Naive thymus-derived CD8-positive, alpha-beta T cell (primary cell): ENCODE measurements at places on chromosomes 3 and 15. TPM values are rescaled to one million over a fixed set of nuclear protein-coding genes. Genes with fewer than 3 reads are reported as not detected.

The UBA3 gene
- total RNA-seq: 80.1 TPM

- DNase-seq: no peak
Observed at GRCh38 chr15:63889831-63890230, 56.1 kb upstream of the HERC1 start.

GRCh38 chr3:59135096-59135495, 85.3 kb upstream of the CFAP20DC start:
- no peak for DNase-seq

The TMIE gene
- 2.2 TPM for total RNA-seq

GRCh38 chr15:49669288-49669687, 48.4 kb downstream of the DTWD1 start:
- no peak for DNase-seq

GRCh38 chr3:58296269-58296668, 9.8 kb upstream of the RPP14 start:
- no peak for DNase-seq

DNA sequence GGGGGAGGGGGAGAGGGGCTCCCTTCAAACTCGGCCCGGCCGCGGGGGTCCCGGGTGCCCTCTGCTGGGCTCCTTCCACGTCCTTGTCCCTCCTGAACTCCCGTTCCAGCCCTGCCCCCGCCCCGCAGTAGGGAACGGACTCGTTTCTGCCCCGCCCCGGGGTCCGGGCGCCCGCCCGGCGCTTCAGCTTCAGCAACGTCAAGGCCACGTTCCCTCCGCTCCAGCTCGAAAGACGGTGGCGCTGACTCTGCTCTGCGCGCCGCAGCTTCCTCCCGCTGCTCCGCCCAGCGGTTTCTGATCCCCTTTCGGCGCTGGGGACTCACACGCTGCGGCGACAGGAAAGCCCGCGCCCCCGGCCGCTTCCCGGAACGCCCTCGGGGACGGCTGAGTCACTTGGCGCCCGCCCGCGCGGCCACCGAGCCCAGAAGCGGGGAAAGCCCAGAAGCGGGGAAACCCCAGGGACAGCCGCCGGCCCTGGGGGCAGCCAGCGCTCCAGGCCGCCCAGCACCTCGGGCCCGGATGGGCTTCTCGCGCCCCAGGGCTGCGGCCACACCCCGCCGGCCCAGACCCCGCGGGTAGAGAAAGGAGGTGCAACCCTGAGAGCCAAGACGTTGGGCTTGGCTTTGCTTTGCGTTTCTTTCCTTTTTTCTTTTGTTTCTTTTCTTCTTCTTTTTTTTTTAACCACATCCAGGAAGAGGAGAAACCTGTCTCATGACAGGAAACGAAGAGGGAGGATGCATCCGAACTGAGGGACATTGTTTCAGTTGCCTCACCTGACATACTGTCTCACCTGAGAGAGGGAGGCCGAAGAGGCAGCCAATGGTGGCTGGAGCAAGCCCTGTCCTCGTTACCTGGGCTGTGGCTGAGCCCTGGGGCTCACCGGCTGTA, 28.9 kb downstream of the ARHGAP31 start:
- DNase-seq: peak; percentile 87

- no peak for DNase-seq
Observed at GRCh38 chr3:13420045-13420830, at the start of gene NUP210. Gene NUP210 (minus strand): TSS chr3:13420322. CDS start chr3:13420226, 96 bp downstream.

The C3orf85 gene
- not detected for total RNA-seq

DNA sequence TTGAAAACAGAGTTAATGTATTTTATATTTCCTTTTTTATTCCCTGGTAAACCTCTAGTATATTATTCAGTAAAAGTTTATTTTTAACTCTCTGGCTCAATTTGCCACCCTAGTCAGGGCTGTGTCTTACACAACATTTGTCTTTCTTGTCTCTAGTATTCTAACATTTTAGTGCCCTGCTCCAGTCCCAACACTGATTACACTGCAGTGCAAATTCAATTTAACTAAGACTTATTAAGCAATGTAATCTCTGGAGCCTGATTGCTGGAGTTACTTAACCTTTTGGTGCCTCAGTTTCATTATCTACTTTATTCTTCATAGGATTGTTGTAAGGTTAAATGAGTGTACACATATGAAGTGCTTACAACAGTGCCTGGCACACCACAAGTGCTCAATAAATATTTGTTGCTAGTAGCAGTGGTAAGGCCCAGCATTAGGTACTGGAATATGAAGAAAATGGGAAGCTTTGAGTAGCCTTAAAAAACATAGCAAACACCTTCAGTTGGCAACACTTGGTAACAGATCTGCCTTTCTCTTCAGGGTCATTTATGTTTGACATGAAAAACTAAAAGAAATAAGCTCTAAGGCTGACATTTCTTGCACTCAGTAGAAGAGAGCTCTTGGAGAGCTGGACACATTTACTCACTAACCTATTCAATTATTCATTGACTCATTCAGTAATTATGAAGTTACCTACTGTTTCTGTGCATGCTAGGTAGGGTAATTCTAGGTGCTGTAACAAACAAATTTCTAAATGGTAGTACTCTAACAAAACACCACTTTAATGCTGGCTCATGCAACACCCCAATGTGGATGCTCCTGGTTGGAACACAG, 364.5 kb upstream of the EPHA3 start:
- DNase-seq: no peak

- DNase-seq: no peak
Observed at GRCh38 chr3:16122661-16123060, 51.8 kb upstream of the GALNT15 start.

The CD96 gene
- 316 TPM for total RNA-seq

- no peak for DNase-seq
Observed at GRCh38 chr3:89246326-89246725, 138.9 kb downstream of the EPHA3 start.

- DNase-seq: no peak
Observed at GRCh38 chr15:67853454-67853853, 13.6 kb upstream of the RNU6-1 start.

DNA sequence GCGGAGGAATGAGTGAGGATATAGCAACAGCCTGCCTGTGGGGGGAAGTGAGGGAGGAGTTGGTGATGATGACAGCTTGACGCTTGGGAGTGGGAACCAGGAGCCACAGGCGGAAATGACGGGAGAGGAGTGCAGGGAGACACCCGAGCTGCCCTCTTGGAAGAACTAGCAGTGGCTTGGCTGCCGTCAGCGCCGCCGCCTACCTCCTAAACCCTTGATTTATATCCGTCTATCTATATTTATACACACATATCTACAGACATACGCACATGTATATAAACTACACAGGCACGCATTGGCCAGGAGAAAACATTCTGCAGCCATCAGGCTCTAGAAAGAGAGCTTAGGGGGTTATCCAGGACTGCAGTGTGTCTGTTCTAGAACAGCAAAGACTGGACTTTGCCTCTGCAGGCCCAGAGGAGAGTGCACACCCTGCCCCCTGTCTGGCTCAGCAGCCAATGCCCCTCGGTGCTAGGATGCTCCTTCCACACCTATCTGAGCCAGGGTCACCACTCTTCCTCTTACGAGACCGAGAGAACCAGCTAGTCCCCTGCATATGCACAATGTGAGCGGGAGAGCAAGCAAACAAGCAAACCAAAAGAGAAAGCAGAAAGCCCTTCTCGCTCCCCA, 45.3 kb upstream of the MAGEF1 start:
- no peak for DNase-seq

GRCh38 chr3:35383216-35383615, 256.1 kb upstream of the ARPP21 start:
- DNase-seq: no peak

DNA sequence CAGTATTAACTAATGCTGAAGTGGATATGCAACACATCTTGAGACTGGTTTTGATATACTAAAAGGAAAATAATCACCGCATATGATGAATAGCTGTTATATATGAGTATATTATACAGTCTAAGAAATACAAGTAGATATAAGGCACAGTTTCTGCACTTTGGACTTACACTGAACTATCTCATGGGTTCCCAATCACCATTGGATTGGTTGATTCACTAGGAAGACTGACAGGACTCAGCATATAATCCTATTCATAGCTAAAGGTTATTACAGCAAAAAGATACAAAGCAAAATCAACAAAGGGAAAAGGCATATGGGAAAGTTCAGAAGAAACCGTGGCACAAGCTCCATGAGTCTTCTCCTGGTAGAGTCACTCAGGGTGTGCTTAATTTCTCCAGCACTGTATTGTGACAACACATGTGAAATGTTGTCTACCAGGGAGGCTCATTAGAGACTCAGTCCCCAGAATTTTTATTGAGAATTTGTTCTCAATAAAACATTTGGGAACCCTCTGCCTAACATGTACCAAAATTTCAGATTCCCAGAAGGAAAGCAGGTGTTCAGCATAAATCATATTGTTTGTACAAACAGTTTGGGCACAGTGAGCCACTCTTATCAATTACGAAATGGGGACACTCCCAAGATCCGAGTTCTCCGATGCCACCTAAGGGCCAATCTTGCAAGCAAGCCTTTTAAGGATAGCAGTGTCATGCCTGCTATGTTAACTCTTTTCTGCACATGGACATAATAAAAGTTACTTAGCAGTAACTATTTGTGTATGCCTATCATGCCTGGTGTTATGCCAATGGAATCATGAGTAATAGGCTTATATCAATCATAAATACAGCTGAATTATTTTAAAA, 26.8 kb downstream of the CMC1 start:
- DNase-seq: no peak

DNA sequence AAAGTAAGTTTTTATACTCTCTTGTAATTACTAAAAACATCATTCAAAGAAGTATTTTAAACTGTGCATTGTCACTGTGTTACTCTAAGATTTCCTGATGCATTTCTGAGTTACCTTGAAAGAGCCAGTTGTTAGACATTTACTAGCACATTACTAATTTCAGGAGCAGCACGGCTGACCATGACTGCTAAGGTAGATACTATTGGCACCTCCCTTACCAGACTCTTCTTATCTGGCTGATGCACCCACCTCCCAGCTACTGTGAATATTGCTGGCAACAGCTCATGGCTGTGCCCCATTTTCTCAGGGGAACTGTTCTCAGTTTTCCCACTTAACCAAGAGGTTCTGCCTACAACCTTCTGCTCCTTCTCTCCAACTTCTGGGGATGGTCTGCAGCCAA, 29.4 kb downstream of the COL6A5 start:
- no peak for DNase-seq

DNA sequence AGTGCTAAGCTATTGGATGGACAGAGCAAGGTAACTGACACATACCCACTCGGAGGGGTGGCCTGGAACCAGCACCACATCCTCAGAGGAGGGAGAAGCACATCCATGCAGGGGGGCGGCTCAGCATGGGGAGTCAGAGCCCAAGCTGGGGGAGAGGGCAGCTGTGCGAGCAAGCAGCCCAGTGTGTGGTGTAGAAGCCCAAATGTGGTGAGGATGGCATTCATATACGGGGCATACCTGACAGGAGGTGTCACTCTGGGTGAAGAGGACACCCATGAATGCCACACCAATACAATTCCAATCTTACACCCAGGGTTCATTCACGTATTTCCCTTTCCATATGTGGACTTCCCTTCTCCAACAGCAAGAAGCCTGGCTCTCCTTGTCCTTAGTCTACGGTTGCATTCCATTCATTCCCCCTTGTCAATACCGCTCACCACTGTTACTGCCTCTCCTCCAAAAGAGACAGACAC, 58.7 kb upstream of the ACAN start:
- no peak for DNase-seq

- no peak for DNase-seq
Observed at GRCh38 chr3:42591811-42592210, 1.2 kb downstream of the SS18L2 start.

The TPM1 gene
- total RNA-seq: 20.6 TPM
